ENCODE measurements at places on chromosomes 6 and 20. TPM values are rescaled to one million over a fixed set of nuclear protein-coding genes. Genes with fewer than 3 reads are reported as not detected.

GRCh38 chr6:137751768-137752560 is 115.1 kb upstream of the TNFAIP3 start:
- H3K27me3 ChIP-seq: no peaks in the 10 kb centered on the region
- DNase-seq: no peak
- no peak overlapping the region for H3K27ac ChIP-seq
- no peak overlapping the region for H3K4me3 ChIP-seq
- peaks cover 8% of the 10 kb centered on the region for H3K4me1 ChIP-seq

DNA sequence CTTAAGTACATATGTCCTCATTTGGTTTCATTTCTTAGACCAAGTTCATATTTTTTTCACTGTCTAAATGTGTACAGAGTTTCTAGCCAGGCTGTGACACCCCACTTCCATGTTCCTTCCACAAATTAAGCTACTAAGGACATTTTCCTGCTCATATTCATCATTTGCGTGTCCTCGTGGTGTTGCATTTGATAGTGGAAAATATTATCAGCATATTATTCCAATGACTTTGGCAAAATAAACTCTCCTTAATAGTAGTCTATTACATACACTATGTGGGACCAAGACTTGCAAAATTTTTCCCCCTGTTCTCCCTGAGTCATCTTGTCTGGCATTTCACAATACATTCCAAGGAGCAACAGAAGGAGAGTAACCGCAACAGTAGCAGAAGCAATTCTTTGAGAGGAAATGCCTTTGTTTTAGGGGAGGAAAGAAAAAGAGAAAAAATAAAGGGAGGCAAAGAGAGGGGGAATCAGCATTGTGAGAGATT is 599.2 kb downstream of the COL12A1 start:
- H3K4me3 ChIP-seq: no peak overlapping the region
- H3K4me1 ChIP-seq: no peaks in the 10 kb centered on the region
- H3K27me3 ChIP-seq: no peaks in the 10 kb centered on the region
- no peaks in the 10 kb centered on the region for H3K36me3 ChIP-seq
- no peak overlapping the region for H3K27ac ChIP-seq

DNA sequence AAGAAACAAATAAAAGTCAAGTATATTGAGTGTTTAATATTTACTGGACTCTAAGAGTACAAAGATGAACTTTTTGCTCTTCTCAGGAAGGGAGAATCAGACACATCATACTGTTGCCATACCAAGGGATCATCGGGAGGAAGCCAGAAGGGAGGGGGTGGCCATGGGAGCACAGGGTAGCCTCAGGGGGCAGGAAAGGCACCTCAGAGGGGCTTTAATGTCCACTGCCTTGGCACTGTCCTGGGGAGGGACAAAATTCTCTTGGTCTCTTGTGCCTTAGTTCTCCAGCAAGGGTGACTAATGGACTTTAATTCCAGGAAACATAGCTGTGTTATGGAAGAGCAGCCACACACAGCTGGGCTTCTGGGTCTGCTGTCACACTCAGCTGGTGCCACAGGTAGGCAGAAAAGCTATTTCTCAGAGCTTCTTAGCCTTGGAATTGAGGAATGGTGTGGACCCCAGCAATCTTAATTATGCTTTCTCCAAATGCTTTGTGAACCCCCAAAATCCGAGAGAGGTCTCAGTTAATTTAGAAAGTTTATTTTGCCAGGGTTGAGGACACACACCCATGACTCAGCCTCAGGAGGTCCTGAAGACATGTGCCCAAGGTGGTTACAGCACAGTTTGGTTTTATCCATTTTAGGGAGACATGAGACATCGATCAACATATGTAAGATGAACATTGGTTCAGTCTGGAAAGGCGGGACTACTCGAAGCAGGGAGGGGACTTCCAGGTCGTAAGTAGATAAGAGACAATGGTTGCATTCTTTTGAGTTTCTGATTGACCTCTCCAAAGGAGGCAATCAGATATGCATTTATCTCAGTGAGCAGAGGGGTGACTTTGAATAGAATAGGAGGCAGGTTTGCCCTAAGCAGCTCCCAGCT is 53.2 kb downstream of the MRAP2 start:
- H3K27ac ChIP-seq: no peak overlapping the region
- no peak for DNase-seq
- no peaks in the 10 kb centered on the region for H3K36me3 ChIP-seq
- H3K4me1 ChIP-seq: no peaks in the 10 kb centered on the region

DNA sequence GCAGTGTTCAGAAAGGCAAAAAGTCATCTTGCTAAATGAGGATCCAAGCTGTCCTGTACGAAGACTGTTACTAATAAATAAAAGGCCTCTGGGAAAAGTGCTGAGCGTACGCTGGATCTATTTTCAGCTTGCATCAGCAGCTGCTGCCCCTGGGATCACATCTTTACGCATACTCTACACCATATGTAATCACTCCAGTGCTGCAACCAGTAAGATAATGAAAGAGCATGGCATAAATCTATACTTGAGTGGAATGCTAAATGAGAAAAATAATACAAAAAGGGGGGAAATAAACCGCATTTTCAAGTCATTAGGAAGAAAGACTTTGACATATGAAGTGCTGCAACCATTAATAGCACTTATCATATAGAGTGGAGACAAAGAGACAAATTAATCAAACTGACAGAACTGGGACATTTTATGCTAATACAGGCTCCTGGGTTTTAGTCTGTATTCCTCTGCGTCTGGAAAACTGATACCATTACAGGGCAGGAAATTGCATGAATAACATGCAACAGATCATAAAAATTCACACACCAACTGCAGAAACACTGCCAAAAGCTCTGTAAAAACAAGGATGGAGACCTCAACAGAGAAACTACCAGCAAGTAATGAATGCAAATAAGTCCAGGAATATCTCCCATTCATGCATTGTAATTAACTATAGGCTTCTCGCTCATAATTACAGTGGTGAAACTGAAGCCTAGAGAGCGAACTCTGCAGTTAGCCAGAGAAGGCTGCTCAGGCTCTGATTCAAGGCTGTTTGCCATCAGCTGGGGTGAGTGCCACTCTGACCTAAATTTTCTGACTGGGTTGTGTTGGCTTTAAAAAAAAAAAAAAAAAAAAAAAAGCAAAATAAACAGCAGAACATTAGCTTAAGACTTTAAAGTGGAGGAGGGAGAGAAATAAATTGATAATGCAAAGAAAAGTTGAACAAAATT is 83.8 kb downstream of the GJA10 start:
- DNase-seq: no peak
- H3K36me3 ChIP-seq: no peaks in the 10 kb centered on the region
- no peak overlapping the region for H3K27ac ChIP-seq
- H3K4me1 ChIP-seq: no peaks in the 10 kb centered on the region
- no peaks in the 10 kb centered on the region for H3K27me3 ChIP-seq
- H3K4me3 ChIP-seq: no peak overlapping the region

GRCh38 chr6:46203391-46204177 is 32.8 kb upstream of the ENPP5 start:
- no peak overlapping the region for H3K4me3 ChIP-seq
- no peaks in the 10 kb centered on the region for H3K36me3 ChIP-seq
- H3K27me3 ChIP-seq: no peaks in the 10 kb centered on the region
- no peak for DNase-seq
- no peak overlapping the region for H3K27ac ChIP-seq

DNA sequence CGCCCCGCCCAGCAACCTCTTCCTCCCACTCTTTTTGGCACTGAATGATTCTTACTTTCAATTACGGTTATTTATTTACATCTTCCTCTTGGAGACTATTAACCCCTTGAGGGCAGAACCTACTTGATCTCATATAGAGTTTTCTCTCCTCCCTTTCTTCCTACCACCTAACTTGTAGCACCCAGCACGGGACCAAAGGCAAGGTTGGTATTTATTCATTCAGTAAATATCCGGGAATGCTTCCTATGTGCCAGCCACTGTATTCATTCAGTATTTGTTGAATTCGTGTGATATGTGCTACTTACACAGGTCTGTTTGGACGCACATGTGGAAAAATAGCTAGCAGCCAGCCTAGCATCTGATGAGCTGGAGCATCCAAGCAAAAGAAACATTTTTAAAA is 1.3 kb upstream of the CNKSR3 start:
- no peak for DNase-seq
- H3K4me3 ChIP-seq: no peak overlapping the region
- peak overlapping the region; percentile 96 for H3K27ac ChIP-seq
- H3K27me3 ChIP-seq: no peaks in the 10 kb centered on the region
- no peaks in the 10 kb centered on the region for H3K36me3 ChIP-seq
- H3K4me1 ChIP-seq: no peaks in the 10 kb centered on the region

DNA sequence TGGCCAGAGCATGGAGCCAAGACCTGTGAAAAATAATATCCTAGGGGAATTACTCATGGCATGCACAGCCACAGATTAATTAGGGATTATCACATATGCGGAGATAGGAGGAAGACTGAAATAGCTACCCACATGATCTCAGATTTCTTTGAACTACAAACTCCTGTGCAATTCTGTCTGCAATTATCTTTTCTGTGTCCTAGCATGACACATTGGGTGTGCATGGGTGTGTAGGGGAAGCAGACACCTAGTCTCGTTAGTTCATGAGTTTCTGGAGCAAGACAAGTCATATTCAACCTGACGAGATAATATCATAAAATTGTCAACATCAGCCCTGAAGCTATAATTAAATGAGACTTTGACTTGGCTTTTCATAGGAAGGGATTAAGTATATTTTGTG is 3.6 kb upstream of the SLC17A4 start:
- H3K4me1 ChIP-seq: no peaks in the 10 kb centered on the region
- H3K4me3 ChIP-seq: no peak overlapping the region
- H3K27ac ChIP-seq: no peak overlapping the region
- no peaks in the 10 kb centered on the region for H3K36me3 ChIP-seq

- peak within 1 kb of the TSS; percentile 97 for H3K27ac ChIP-seq
- peak within 1 kb of the TSS; percentile 90 for H3K4me3 ChIP-seq
- H3K27me3 ChIP-seq: peaks cover 4% of the 10 kb centered on the region
- no peaks in the 10 kb centered on the region for H3K36me3 ChIP-seq
- peaks cover 36% of the 10 kb centered on the region for H3K4me1 ChIP-seq
Measured at GRCh38 chr6:33208091-33208967, at the start of gene RING1. TSS of gene RING1 (plus strand) at chr6:33208500. CDS start at chr6:33208823, 323 bp downstream.

DNA sequence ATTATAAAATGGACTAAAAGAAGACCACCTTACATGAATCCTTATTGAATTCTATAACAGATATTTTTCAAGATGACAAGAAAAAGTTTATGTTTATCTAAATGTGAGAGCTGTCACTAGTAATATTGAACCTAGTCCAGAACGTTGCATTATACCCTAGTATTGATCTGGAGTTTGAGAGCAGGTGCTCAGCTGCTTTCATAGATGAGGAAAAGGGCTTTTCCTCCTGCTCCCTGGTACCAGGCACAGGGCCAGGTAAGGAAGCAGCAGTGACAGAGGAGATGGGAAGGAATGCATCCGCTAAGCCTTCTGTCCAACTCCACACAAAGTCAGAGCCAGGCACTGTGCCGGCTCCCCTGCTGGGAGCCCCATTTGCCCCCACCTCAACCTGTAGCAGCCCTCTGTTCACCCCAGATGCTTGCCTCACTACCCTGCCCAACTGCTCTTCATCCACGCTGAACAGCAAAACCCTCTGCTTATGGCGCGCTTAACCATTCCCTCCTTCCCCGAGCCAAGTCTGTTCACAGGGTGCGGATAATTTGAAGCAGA is 393.1 kb downstream of the FRK start:
- DNase-seq: no peak
- H3K27ac ChIP-seq: no peak overlapping the region
- H3K4me3 ChIP-seq: no peak overlapping the region
- H3K27me3 ChIP-seq: no peaks in the 10 kb centered on the region

- no peak overlapping the region for H3K27ac ChIP-seq
- H3K36me3 ChIP-seq: no peaks in the 10 kb centered on the region
- H3K4me1 ChIP-seq: peaks cover 3% of the 10 kb centered on the region
- DNase-seq: no peak
- no peaks in the 10 kb centered on the region for H3K27me3 ChIP-seq
Measured at GRCh38 chr6:106199998-106200397, 113.9 kb downstream of the PRDM1 start.

- H3K27me3 ChIP-seq: no peaks in the 10 kb centered on the region
- H3K27ac ChIP-seq: no peak overlapping the region
- H3K4me3 ChIP-seq: no peak overlapping the region
- H3K36me3 ChIP-seq: no peaks in the 10 kb centered on the region
- DNase-seq: no peak
- H3K4me1 ChIP-seq: no peaks in the 10 kb centered on the region
Measured at GRCh38 chr6:16840291-16840690, 79.0 kb upstream of the ATXN1 start.

DNA sequence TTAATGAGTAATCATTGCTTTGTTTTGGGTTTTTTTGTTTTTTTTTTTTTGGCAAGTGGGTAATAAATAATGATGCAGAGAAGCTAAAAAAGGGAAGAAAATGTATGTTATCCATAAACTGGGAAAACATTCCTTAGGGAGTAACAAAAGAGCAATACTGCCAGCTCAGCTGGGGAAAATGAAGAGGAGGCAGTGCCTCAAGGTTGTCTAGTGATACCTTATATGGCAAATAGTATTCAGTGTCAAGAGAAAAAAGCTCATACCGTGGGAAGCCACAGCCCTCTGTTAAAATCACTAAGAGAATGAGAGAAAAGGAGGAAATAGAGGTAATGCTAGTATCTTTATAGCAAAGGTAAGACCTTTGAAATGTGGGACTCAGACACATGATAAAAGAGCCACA is 47.1 kb upstream of the SMLR1 start:
- no peak overlapping the region for H3K27ac ChIP-seq
- no peak overlapping the region for H3K4me3 ChIP-seq
- H3K4me1 ChIP-seq: no peaks in the 10 kb centered on the region
- H3K27me3 ChIP-seq: no peaks in the 10 kb centered on the region
- DNase-seq: no peak

Gene MTHFD1L
- 14.6 TPM for total RNA-seq

Measured in tibial nerve (tissue), 4 donors.